ENCODE measurements at places on chromosomes 7 and 10. TPM values are rescaled to one million over a fixed set of nuclear protein-coding genes. Genes with fewer than 3 reads are reported as not detected.

Gene CACNB2
- total RNA-seq: not detected

- no peak for DNase-seq
Measured at GRCh38 chr7:98557538-98558031, 59.5 kb upstream of the NPTX2 start.

GRCh38 chr10:1577945-1578344, 159.4 kb downstream of the ADARB2 start:
- DNase-seq: no peak

DNA sequence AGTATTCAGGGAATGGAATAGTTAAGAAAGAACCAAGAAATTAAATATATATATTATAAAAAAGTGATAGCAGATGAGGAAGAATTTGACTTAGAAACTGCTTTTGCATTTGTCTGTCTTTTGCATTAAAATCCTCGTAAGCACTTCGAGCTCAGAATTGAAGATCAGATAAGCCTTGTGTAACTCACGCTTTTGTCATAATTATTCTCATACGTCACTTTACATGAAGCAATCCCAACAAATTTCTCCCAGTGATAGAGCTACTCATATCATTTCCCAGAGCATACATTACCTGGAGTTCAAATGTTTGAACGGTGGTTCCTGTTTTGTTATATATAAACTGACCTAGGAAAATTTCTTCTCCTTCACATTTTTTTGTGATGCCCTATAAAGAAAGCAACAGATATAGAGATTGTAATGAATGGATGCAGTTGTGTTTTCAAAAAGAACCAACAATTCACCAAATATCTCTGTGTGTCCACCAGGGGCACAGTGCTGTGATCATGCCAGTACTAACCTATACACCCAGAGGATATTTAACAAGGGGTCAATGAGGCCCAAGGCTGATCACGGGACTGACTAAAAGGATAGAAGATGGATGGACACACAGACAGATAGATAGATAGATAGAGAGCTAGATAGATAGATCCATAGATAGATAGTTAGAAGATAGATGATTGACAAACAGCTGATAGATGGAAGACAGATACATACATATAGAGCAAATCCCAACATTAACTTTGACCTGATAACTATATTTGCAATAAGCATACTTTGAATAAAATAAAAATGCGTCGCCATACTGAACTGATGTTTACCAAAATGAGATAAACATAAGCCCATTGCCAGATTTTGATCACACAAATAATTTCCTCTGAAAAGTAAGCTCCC, 9.3 kb upstream of the HUS1 start:
- DNase-seq: no peak

DNA sequence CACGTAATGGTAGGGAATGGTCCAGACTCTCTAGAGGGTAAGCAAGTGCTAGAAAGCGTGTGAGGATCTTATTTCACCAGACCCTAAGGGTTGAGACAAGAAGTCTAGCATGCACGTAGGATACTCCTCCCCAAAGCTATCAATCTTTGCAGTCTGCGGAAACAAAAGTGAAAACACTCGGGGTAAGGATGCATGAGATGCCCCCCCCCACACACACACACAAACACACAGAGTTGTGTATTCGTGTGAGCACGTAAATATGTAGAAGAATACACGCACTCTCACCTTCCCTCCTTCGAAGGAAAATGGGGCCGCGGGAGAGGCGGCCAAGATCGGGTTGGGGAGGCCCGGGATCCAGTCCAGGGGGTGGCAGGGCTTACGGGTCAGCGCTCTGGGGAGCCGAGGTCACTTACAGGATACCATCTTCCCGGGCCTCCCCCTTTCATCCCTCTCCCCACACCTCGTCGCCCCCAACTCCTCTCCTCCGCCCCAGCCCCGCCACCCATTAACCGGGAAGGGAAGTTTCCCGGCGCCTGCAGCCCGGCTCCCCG, 455 bp downstream of the CUL2 start:
- DNase-seq: peak; percentile 31

GRCh38 chr7:157395206-157395605, 58.4 kb downstream of the DNAJB6 start:
- DNase-seq: no peak

All from CD4-positive, alpha-beta memory T cell (primary cell).